C1 segment of cervical spinal cord (tissue), 14 donors: ENCODE measurements at places on chromosomes 12 and 14.

GRCh38 chr14:83734431-83734830 lies 1795.5 kb upstream of the FLRT2 start:
- DNase-seq: no peak

DNA sequence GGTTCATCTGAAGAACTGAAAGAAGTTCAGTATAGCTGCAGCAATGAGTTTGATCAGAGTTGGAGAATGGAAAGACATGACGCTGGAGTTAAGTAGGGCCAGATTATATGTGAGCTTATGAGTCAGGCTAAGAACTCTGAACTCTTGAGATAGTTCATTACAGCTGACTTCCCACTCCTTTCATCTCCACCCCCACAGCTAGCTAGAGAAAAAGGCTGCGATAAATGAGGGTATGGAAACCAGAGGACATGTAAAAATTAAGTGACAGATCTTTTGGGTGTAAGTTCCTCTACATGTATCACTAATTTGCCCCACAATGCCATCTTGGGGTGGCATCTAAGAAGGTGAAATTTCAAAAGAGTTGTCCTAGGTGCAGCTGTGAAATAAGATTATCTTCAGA lies 28.6 kb downstream of the PYM1 start:
- DNase-seq: no peak

GRCh38 chr14:96126339-96126782 lies 78.3 kb upstream of the BDKRB2 start:
- no peak for DNase-seq

- DNase-seq: no peak
These were observed 30.1 kb upstream of the DHRS7 start for GRCh38 chr14:60195179-60195810.

DNA sequence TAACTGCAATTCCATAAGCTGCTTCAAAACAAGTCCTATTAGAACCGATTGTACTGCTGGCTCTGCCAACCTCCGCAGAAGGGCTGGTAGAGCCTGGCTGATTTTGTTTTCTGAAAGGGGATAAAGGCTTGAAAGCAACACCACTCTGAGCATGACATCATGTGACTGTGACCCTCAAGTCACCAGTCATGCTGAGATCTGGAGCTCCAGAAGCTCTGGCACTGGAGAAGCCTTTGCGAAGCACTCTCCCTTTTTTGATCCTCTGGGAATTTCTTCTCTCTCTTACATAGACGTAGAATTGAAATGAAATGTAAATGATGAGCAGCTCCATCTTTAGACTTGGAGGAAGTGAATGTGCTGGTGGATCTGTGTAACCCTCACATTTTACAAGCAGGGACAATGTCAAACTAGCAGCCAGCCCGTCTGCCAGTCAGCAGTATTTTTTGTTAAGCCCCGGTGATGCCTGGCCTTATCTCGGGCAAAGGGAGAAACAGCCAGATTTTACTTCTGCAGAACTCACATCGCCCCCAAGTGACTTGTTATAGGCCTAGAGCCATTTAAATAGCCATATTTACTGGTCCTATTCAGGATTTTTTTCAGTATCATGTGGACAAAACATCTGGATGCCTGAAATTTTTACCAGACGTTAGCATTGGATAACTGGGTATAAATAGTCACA lies 112.1 kb upstream of the NPAS3 start:
- DNase-seq: peak; percentile 84
